LHCN-M2 (cell line): ENCODE measurements at places on chromosomes 3 and 15.
A peak's percentile ranks its signal among the peaks of the same experiment; 100 is the strongest.

GRCh38 chr3:60898321-60898720 lies 352.9 kb downstream of the FHIT start:
- DNase-seq, result no peak

- no peak for DNase-seq
These were observed 32.4 kb upstream of the PIK3R4 start for GRCh38 chr3:130779031-130779430.

DNA sequence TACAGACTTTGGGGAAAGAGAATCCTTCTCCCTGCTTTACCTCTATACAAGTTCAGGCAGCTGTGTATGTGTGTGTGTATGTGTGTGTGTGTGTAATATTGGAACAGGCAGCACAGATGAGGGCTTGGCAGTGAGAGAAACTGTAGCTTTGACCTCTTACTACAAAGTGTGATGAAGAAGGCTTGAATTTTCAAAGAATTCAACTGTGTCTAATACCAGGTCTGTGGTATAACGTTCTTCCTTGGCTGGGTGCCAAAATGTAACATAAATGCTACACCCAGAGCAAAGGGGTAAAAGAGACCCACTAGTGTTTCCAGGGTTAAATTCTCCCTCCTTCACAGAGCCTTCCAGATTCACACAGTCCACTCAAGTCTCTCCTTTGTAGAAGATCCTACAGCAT lies 51.1 kb downstream of the CHST2 start:
- peak; percentile 49 for DNase-seq

GRCh38 chr3:52845691-52846431 lies 11.0 kb upstream of the MUSTN1 start:
- DNase-seq, result no peak

DNA sequence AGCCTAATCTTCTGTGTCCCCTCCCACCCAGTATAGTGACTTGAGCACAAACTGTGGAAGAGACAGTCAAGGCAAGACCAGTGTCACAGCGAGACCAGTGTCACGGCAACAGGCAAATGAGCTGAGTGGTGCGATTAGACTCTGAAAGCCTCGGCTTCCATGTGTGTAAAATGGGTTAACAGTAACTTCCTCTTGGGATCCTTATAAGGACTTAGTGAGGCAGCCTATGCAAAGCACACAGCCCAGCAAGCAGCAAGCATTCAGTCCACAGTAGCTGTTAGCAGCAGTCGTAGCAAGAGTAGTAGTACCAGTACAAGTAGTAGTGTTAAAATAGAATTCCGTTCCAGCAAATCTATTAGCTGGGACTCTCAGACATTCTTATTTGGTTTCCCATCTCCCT lies 334.1 kb downstream of the GABRB3 start:
- no peak for DNase-seq

GRCh38 chr3:128362026-128362965 lies 104.4 kb downstream of the DNAJB8 start:
- no peak for DNase-seq

DNA sequence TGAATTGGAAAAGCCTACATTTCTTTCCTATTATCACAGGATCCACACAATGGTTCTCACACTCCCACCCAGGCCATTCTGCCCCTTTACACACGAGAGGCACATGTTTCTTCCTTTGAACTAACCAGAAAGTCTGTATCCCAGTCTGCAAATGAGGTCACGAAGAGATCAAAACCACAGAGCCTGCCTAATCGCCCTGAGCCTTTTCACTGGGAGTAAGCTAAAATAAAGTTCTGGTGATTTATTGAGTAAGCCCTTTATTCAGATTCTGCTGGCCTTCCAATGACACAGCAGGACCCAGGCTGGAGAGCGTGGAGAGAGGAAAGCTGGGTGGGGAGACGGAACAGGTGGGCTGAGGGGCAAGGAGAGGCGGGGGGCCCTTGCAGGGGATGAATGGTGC lies 78.7 kb downstream of the ATP1B3 start:
- peak; percentile 72 for DNase-seq

- no peak for DNase-seq
These were observed 23.3 kb downstream of the AKAP13 start for GRCh38 chr15:85403745-85404144.

DNA sequence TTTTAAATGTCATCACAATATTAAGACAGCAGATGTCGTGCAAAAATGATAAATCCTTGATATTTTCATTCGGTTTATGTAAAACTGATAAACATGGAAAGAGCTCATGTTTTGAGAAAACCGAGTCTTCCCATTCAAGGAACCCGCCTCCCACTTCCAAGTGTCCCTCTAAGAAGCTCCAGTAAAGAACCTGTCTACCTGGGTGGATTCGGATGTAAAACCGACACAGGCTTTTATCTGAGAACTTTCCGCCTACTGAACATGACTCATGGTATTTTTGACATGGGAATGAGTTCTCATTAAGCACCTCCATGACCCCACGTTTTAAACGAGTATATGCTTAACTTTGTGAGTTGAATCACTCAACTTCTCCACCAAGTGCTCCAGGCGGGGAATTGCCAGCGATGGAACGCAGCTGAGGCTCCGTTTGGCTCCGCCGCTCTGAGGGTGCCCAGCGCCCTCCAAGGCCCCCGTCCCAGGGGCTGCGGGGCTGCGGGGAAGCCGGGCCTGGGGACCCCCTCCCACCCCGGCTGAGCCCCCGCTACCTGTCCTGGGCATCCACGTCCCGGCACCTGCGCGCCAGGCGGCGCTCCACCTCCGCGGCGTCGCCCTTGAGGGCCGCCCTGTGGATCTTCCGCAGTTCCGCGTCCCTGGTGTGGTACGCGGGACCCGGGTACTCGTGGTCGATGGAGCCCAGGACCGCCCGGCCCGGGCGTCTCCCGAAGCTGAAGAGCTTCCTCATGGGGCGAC lies 119.9 kb downstream of the LMLN start:
- DNase-seq, result peak; percentile 11

DNA sequence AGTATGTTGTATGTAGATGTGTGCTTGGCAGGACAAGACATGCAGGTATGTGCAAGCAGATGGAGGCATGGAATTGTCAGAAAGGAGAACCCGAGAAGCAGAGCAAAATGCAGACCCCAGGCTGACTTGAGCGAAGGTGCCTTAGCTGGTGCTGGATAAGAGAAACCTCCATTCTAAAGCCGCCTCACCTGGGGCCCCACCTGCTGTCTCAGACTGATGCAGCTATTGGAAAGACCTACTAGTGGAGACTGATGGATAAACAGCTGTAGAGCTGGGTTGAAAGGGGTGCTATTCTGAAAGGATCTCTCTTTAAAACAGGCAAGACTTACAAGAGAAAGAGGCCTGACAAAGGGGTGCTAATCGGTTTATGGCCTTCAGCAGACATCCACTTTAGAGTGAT lies 86.2 kb downstream of the EPHB1 start:
- no peak for DNase-seq

DNA sequence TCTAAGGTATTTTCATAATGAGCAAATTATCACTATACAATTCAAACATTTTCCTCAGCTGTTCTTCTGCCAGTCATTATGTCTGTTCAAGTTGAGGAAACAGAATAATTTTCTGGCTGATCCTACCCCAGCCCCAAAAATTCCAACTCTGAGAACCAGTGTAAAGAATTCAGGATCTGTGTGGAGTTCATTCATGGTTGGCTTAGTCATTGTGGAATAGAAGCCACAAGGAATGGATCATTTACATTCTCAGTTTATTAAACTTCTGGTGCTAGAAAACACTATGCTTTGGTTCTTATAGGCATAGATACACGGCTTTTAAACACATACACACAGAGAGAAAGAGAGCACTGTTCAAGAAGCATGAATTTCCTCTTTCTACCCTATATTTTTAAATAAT lies 134.6 kb downstream of the CMSS1 start:
- DNase-seq, result peak; percentile 86

GRCh38 chr3:186955898-186956696 lies 25.8 kb downstream of the ST6GAL1 start:
- no peak for DNase-seq
